GM23338 (cell line): ENCODE measurements at places on chromosomes 16 and 17. TPM values are rescaled to one million over a fixed set of nuclear protein-coding genes. Genes with fewer than 3 reads are reported as not detected.
A peak's percentile ranks its signal among the peaks of the same experiment; 100 is the strongest.

CENPT gene
- 31.8 and 55.4 TPM in 2 replicates for total RNA-seq

SLC5A2 gene
- 0.66 and 0.76 TPM in 2 replicates for total RNA-seq

KRT32 gene
- not detected in 2 replicates for total RNA-seq

ACSM3 gene
- 8.7 and 13.4 TPM in 2 replicates for total RNA-seq

ZNF23 gene
- total RNA-seq: 8.8 TPM in 2 replicates

LGALS3BP gene
- total RNA-seq: 36.5 and 45.7 TPM in 2 replicates

KRT24 gene
- not detected in 2 replicates for total RNA-seq

XYLT1 gene
- total RNA-seq: 21.5 and 24.7 TPM in 2 replicates

CCDC154 gene
- total RNA-seq: not detected in 2 replicates

FZD2 gene
- 7.6 and 14.8 TPM in 2 replicates for total RNA-seq

EFCAB5 gene
- not detected in 2 replicates for total RNA-seq

CDH13 gene
- 4.4 and 13.6 TPM in 2 replicates for total RNA-seq

RHBDF1 gene
- total RNA-seq: 15.3 and 24.5 TPM in 2 replicates

CDRT15L2 gene
- total RNA-seq: not detected in 2 replicates

GJD3 gene
- total RNA-seq: 1.4 and 2.8 TPM in 2 replicates

PDE6G gene
- total RNA-seq: 4.0 and 5.5 TPM in 2 replicates

- no peak for DNase-seq
Measured at GRCh38 chr17:3879186-3879585, 13.7 kb downstream of the CAMKK1 start.

DNA sequence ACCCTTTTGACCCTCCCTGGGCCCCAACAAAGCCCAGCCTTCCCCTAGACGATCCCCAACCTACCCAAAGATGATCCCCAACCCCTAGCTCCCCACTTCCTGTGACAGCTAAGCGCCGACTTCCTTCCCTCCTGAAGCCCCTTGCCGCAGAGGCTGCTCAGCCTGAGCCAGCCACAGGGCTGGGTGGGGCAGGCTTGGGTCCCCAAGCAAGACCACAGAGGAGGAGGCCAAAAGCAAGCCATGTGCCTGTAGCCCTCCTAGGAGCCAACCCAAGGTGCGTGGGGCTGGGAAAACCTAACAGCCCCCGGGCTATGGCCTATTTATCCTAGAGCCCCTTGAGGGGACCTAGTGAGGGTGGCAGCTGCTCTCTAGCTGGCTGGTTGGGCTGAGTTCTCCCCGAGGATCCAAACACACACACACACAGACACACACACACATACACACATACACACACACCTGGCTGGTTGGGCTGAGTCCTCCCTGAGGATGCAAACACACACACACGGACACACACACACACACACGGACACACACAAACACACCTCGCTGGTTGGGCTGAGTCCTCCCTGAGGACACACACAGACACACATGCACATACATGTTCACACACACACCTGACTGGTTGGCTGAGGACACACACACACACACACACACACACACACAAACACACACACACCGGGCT lies 4.8 kb downstream of the ARRB2 start:
- DNase-seq: no peak

DNA sequence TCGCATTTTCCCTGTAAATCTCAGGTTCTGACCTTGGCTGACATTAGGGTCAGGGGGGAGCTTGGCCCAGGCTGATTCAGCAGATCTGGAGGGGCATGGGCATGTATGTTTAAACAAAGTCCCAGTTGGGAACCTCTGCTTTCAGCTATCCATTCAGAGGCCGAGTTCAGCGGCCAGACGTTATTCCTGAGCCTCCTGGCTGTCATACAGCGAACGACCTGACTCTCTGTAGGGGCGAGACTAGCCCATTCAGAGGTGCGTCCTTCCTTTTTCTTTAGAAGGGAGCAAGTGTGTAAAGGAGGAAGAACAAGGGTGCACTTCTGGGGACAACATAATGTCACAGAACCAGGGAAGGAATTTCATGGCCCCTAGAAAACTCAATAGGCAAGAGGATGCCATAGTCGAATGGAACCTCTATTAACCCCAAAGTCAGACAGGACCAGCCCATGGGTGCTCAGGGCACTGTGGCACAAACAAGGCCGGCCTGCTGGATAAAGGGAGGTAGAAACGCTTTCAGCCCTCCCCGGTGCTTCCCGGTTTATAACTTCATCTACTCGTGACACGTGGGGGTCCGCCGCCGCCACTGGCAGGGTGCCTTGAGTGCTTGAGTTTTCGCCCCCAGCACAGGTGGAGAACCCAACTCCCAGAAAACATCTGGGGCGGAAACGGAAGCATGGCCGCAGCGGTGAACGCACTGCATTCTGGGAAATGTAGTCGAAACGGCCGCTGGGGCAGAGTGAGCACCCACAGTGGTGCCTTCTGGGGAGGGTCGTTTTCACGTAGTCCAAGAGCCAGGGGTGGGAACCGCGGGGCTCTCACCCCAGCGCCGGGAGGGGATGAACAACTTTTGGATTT lies 33.2 kb upstream of the PLCG2 start:
- DNase-seq: peak; percentile 80

DNA sequence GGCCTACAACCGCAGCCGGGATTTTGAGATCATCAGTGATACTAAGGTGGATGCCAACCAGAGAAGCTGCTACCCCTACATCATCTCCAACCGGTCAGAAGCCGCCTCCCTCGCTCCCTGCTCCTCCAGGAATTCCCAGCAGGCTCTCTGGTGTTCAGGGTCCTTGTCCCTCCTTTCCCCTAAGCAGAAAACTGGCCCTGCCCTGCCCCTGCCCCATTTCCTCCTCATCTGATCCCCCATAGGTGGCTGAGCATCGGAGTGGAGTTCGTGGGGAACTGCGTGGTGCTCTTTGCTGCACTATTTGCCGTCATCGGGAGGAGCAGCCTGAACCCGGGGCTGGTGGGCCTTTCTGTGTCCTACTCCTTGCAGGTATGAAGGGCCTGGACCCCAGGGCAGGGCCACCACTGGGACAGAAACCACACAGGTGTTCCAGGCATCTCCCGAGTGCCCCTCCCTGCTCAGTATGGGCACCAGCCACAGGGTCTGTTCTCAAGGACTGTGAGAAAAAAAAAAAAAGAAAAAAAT lies 29.8 kb downstream of the ANKRD40 start:
- no peak for DNase-seq

- DNase-seq: peak; percentile 71
Measured at GRCh38 chr17:50425682-50426471, at the start of gene ACSF2. Gene ACSF2, plus strand, starts transcription at chr17:50426218. Its CDS starts 44 bp downstream, at chr17:50426262.

DNA sequence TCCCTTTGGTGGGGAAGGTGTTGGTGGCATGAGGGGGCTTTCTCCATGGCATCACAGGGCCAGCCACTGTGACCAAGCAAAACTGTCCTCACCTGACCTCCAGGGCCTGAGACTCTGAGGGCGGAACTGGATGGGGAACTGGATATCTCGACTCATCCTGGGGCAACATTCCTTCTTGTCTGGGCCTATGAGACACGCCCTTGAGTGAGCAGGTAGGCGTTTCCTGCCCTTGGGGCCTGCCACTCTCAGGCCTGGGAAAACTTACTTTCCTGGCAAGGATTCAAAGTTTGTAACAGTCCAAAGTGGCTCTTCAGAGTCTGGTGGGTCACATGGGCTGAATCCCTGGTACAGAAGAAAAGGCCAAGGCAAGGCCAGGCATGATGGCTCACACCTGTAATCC lies 9.6 kb downstream of the MT1X start:
- DNase-seq: peak; percentile 67

DNA sequence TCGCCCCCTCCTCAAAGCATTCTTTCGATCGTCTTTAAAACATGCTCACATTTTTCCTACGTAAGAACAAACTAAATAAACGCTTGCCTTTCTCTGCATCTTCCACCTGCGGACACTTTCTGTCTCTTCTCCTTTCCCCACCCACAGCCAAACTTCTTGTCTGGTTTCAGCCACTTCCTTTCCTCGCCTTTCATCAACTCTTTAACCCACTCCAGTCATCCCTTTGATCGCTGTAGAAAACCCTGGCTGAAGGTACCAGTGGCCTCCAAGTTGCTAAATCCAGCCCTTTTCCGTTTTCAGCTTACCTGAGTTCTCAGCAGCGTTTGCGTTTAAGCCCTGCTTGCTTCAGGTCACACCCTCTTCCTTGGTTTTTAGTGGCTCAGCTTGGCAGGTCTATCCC lies 483 bp downstream of the RPA1 start:
- peak; percentile 62 for DNase-seq

GRCh38 chr17:75338335-75338734 lies 49.1 kb upstream of the SLC25A19 start:
- no peak for DNase-seq

- DNase-seq: no peak
Measured at GRCh38 chr16:91484-91883, 13.5 kb downstream of the MPG start.

DNA sequence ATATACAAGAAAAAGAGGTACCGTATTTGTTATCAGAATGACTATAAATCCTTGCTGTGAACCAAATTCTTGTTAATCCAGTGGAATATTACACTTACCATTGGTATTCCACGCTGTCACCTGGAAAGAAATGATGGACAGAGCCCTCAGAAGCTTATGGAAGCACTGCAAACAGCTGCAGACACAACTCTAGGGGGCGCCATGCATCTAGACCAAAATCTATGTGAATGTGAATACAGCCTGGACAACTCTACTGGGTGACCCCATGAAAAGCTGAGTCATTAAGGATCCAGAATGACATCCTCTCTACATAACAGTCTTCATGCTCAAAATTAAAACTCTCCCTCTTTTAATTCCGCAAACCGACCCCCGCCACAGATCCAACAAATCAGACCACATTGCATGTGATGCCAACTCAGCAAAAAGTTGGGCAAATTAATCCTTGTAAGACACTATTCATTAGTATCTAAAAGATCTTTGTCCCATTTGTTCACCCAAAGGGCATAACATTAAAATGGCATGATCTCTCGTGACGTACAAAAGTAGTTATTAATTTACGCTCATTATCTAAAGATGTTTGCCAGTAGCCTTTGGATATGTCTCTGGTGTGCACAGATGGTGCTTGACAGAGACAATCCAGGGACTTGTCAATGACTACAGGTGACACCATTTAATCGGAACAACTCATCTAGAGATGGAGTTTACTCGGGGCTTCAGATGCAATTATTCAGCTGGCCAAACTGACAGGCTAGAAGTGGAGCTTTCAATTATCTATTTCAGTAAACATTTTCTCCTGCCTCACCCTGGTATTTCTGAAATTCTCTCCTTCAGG lies 552.7 kb upstream of the PSMD7 start:
- peak; percentile 60 for DNase-seq

GRCh38 chr16:35602116-35602515 lies 2142.7 kb downstream of the TP53TG3F start:
- no peak for DNase-seq

DNA sequence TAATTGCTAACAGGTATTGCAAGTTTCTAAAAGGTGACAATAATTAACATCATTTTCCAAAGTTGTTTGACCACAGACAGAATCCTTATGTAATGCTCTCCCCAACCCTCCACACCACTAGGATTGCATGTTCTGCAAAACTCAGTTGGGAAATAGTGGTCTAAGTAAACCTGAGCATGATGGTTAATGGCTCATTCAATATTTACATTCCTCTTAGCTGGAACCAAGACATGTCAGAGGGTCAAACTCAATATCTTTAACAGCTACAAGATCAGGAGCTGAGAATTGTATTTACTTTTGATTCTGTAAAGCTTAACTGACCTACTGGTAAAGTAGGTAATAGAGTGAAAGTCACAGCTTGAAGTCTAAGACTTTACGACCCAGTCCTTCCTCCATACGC lies 10.2 kb downstream of the MFSD6L start:
- DNase-seq: no peak

- no peak for DNase-seq
Measured at GRCh38 chr17:12097326-12097725, 76.6 kb downstream of the MAP2K4 start.

DNA sequence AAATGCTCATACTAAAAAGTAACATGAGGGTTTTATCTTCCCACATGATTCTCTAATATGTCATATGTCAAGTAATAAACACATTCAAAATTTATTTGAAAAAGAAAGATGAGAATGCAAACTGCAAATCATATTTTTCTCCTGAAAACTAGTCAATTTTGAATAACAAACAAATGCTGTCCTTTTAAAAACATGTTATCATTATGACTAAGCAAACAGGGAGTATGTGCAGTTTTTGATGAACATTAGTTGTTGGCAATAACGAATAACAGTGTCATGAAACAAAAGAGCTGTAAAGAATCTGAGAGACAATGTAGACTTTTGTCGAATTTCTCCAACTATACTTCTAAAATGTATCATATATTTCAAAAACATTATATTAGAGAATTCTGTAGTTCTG lies 34.8 kb downstream of the RPGRIP1L start:
- DNase-seq: no peak

- no peak for DNase-seq
Measured at GRCh38 chr17:45129940-45130680, 2.2 kb downstream of the PLCD3 start.

- DNase-seq: no peak
Measured at GRCh38 chr17:69728816-69729215, 314.3 kb downstream of the MAP2K6 start.

- no peak for DNase-seq
Measured at GRCh38 chr17:27570578-27570914, 60.4 kb upstream of the LGALS9 start.

- no peak for DNase-seq
Measured at GRCh38 chr16:24896439-24896838, 50.7 kb downstream of the SLC5A11 start.

GRCh38 chr17:31534223-31534888 lies 142.9 kb downstream of the RAB11FIP4 start:
- no peak for DNase-seq

- no peak for DNase-seq
Measured at GRCh38 chr16:12876778-12877177, 24.6 kb upstream of the SHISA9 start.

DNA sequence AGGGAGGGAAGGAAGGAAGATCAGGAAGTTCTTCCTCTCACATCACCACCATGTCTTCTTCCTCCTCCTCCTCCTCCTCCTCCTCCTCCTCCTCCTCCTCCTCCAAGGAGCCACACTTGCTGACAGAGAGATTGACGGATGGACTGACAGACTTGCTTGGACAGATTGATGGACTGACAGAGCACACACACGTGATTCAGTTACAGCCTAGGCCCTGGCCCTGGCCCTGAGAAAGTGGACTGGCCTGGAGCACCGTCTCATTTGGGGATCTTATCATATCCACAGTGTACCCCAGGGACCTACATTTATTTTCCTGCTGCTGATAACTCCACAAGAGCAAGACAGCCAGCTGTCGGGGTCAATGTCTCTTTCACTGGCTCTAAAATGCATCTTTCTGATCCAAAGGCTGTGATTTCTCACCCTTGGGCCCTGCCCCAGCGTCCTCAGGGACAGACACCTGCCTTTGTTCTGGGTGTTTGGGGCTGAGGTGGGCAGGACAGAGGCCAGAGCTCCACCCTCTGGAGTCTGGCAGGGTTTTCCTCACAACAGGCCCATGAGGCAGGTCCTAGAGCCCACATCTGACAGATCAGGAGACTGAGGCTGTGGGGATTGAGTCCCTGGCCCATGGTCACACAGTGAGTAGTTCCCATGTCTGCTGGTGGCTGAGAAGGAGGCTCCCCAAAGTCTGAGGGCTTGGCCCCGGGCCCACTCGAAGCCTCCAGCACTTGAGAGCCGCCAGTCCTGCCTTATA lies 2.3 kb upstream of the P2RX1 start:
- DNase-seq: no peak
